ENCODE measurements at places on chromosomes 6 and 20. TPM values are rescaled to one million over a fixed set of nuclear protein-coding genes. Genes with fewer than 3 reads are reported as not detected.

- DNase-seq: no peak
These were observed 41.3 kb upstream of the SSTR4 start for GRCh38 chr20:22993823-22994222.

The ASF1A gene
- 29.8 TPM for total RNA-seq

GRCh38 chr20:3251806-3252205 is 12.8 kb upstream of the SLC4A11 start:
- no peak for DNase-seq

DNA sequence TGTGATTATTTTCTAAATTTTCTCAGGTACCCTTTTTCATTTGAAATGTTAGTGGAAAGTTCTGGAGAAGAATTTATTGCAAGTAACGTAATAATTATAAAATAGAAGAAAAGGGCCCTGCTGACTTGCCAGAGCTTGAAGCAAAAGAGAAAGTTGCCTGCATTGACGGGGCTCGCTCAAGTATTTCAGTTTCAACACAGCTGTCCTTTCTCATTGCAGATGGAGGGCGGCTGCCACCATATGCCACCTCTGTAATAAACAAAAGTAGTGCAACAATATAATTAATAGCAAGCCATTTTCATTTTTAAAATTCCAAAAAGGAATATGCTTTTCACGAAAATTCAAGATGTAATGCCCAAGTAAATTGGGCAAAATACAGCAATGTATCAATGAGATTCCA is 246.2 kb downstream of the PACRG start:
- DNase-seq: no peak

Measured in HT-29 (cell line).